HCEC 1CT (cell line): ENCODE measurements at places on chromosomes 4 and X.

DNA sequence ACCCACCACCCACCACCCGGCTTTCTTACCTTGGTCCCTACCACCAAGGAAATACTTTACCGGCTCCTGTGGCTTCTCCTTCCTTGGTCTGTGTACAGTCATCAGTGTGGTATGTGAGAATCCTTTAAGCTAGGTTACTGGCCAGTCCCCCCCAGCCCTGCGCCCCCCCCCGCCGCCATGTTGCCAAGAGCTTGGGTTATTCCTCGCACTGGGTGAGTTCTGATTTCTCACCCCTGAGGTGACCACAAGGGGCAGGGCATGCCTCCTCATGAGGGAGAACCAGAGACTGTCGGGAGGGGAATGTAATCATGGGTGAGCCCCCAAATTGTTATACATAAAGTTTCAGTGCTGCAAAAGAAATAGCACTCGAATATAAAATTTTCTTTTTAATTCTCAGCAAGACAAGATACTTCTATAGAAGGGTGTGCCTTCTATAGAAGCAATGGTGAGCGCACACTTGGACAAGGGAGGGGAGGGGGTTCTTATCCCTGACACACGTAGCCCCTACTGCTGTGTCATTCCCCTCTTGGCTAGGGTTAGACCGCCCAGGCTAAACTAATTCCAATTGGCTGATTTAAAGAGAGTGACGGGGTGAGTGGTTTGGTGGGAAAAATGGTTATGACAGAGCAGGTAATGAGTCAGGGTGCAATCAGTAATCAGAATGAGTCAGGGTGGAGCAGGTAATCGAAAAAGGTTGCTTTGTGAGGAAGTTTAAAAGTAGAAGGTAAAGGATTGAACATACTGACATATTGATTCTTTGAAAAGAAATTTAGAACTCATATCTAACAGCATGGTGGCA, 133.2 kb downstream of the KDM6A start:
- DNase-seq: peak; percentile 5

GRCh38 chr4:108175966-108176365, 7.2 kb upstream of the LEF1 start:
- no peak for DNase-seq

- peak; percentile 65 for DNase-seq
Observed at GRCh38 chrX:11239230-11239629, 54.0 kb upstream of the AMELX start.

GRCh38 chr4:114205261-114205660, 225.8 kb upstream of the ARSJ start:
- DNase-seq: no peak

- DNase-seq: no peak
Observed at GRCh38 chr4:145276050-145276449, 95.7 kb upstream of the OTUD4 start.

GRCh38 chr4:102641793-102642192, 119.0 kb downstream of the MANBA start:
- DNase-seq: no peak

GRCh38 chrX:33285550-33285949, 74.2 kb upstream of the DMD start:
- peak; percentile 2 for DNase-seq

GRCh38 chrX:140503238-140503601, 1.6 kb downstream of the SOX3 start:
- no peak for DNase-seq

DNA sequence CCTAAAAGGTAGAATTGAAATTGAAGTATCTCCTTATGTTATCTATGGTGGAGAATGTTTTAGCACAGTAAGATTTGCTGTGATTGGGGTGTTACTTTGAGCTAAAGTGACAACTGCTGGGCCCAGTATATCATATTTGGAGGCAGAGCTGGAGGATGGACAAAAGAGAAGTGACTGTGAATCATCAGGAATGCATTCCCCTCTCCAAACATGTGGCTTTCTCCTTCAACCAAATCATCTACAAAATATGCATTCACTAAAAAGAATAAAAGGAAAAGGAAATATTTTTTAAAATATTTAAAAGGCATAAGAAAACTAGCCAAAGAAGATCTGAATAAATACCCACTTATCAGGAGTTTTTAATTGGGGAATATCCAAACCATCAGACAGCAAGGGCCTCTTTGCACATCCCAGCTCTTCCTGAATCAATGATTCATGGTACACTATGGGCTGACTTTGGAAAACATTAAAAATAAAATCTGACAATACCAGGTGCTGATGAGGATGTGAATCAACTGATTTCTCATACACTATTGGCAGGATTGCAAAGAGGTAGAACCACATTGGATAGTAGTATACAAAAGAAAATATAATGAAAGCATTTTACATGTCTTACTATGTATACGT, 671.7 kb upstream of the NR3C2 start:
- DNase-seq: peak; percentile 68
